A549 treated with GW870086 at 1 μM for 4 hours (cell line): ENCODE measurements at places on chromosomes 4 and X. TPM values are rescaled to one million over a fixed set of nuclear protein-coding genes. Genes with fewer than 3 reads are reported as not detected.

Gene TBC1D14
- 34.1 to 39.4 TPM (median 38.3 TPM) in 5 replicates for total RNA-seq

Gene SHOX
- total RNA-seq: not detected in 5 replicates

Gene RXFP1
- total RNA-seq: not detected in 5 replicates

Gene AKAP4
- not detected in 5 replicates for total RNA-seq

Gene INPP4B
- total RNA-seq: 3.6 to 5.9 TPM (median 5.6 TPM) in 5 replicates

Gene RPS6KA3
- 34.0 to 50.1 TPM (median 48.1 TPM) in 5 replicates for total RNA-seq

Gene MAOB
- 0.10 to 0.25 TPM (median 0.19 TPM) in 5 replicates for total RNA-seq

Gene CA5B
- 1.8 to 3.8 TPM (median 3.0 TPM) in 5 replicates for total RNA-seq

Gene ARHGAP36
- not detected in 5 replicates for total RNA-seq

Gene JAKMIP1
- total RNA-seq: not detected in 5 replicates

Gene GPR82
- not detected in 5 replicates for total RNA-seq

Gene SPIN2A
- total RNA-seq: 0.11 to 0.22 TPM (median 0.13 TPM) in 4 of 5 replicates, not detected in the other

Gene NHSL2
- total RNA-seq: 0.26 to 0.37 TPM (median 0.31 TPM) in 5 replicates

Gene PRDM5
- 3.1 to 5.3 TPM (median 4.6 TPM) in 5 replicates for total RNA-seq

Gene CSAG2
- not detected in 5 replicates for total RNA-seq

Gene TMEM165
- total RNA-seq: 47.3 to 65.8 TPM (median 57.8 TPM) in 5 replicates

Gene MAGEA2B
- total RNA-seq: not detected in 5 replicates

Gene SLC9B1
- total RNA-seq: 0.16 to 0.28 TPM in 2 of 5 replicates, not detected in the others

Gene NKX6-1
- 0.33 to 0.46 TPM (median 0.36 TPM) in 5 replicates for total RNA-seq

Gene ARHGAP4
- 0.80 to 2.0 TPM (median 1.2 TPM) in 5 replicates for total RNA-seq

Gene MAGEB2
- total RNA-seq: not detected in 5 replicates

Gene GABRG1
- total RNA-seq: not detected in 5 replicates

Gene ARL9
- not detected in 5 replicates for total RNA-seq

Gene DKK2
- not detected in 5 replicates for total RNA-seq

Gene PLS3
- total RNA-seq: 162 to 218 TPM (median 202 TPM) in 5 replicates
